ENCODE measurements at places on chromosomes 1 and 21.

DNA sequence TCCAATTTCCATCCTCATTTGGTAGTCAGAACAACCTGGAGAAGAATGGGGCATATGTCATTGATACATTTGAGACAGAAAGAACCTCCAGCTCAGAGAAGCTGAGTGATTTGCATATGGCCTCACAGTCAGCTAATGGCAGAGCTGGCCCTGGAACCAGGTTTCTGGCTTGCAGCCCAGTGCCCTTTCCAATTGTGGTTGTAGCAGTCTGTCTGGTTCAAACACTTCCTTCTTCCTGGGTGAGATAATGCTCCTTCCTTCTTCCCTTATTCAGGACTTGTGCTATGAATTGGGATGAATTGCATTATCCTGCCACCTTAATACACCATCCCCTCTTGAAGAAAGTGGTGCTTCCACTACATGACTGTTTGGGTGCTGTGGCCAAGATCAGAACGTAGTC is 24.2 kb downstream of the SLC5A9 start:
- no peak for DNase-seq

DNA sequence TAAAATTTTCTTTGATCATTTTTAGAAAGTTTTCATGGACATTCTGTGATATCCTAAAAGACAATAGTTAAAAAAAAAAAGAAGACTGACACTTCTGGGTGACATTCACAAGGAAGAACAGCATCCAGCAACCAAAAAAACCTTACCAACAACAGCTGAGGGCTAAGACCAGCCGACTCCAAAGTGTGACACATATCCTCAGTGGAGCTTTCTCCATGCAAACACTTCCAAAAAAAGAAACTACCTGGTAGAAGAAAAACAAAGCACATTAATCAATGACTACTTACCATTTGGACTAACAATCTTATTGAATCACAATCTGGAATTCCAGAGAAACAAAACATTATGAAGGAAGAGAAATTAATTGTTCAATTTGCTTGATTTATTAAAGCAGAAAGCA is 88.2 kb downstream of the IARS2 start:
- no peak for DNase-seq

GRCh38 chr1:91596474-91596873 is 95.8 kb downstream of the CDC7 start:
- DNase-seq: no peak

DNA sequence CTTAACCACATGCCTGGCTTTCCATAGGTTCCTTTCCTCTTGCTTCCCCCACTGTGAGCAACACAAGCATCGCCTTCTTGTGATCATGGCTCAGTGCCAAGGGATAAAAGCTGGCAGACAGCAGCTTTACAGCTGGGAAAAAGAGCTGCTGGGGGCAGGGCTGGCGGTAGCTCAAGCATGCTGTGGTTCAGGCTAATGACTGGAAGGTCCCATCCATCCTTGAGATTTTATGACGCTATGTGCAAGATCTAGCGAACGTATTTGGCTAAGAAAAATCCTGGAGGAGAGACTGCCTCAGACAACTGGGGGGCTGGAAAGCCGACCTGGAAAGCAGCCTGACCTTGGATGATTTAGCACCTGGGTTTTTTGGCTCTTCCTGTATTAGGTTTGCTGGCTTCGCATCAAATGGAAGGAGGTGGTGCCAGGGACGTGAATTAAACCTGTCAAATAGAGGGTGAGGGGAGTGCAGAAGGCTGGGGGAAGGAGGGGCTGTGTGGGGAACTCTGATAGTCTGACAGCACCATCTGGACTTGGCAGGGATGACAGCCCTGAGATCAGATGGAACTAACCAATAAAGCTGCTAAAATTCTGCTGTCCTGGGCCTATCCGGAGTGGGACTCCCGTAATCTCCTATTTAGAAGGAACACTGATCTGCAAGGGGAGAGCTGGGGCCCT is 34.8 kb downstream of the ZMYND12 start:
- no peak for DNase-seq

GRCh38 chr1:26132128-26132833 is 20.7 kb downstream of the PDIK1L start:
- no peak for DNase-seq

DNA sequence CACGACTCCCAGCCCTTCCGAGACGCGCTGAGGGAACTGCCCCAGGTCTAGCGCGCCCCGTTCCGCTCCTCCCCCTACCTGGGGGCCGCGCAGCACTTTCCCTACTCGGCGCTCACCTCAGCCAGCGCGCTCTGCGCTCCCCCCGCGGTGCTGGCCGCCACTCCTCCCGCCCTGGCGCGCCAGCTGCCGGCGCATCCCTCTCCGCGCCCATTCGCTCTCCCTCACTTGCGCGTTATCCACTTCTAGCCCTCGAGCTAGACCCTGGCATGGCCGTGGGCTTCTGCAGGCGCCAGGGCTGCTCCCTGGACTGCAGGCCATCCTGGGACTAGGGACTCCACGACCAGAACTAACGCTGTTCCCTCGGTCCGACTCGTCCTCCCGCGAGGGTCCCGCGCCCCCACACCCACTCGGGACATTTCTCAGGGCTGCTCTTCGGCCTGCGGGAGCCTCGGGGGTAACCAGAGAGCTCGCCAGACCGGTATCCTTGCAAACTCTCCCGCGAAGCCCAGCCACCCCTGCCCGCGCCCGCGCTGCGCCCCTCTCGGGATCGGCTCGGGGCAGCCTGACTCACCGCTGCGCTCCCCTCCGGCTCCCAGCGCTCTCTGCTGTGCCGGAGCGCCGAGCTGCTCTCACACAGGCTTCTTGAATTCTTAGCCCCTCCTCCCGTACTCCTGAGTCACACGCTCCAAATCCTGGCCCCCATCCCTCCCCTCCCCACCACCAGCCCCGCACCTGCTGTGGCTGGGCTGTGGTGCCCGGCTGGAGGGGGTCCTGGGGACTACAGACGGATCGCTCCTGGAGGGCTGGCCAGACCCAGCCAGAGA is at the start of gene NGF:
TSS of gene NGF (minus strand) at position 617 of the 824 bp plus-strand sequence. CDS start 51,454 bp downstream, outside the sequence.
- no peak for DNase-seq

GRCh38 chr21:32367158-32367557 is 25.7 kb downstream of the URB1 start:
- no peak for DNase-seq

DNA sequence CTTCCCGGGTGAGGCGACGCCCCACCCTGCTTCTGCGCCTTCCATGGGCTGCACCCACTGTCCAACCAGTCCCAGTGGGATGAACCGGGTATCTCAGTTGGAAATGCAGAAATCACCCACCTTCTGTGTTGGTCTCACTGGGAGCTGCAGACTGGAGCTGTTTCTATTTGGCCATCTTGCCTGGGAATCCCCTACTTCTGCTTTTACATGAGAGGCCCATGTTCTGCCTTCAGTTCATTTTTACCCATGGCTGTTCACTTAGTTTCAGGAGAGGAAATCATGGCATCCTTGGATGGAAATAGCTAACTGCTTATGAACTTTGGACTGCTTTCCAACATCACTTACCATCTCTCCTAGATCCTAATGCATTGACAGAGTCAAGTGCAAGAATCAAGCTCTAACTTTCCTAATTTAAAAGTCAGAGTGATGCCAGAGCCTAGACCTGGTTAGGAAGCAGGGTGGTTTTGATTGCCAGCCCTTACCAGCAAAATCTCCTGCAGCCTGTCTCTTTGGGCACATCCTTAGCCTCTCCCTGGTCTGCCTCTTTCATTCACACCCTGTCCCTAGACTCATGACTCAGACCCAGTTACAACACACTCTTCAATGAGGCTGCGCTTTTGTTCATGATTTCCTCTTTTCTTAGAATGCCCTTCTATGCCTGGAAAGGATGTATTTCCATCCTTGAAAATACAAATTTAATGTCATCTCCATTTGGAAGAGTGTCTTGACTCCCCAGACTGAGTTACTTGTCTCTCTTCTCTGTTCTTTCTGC is 137.2 kb downstream of the KCTD3 start:
- no peak for DNase-seq

- DNase-seq: no peak
Observed at GRCh38 chr1:240111558-240111957, 19.9 kb downstream of the FMN2 start.

- DNase-seq: no peak
Observed at GRCh38 chr1:11868331-11868980, 9.7 kb upstream of the NPPB start.

GRCh38 chr1:196324345-196324744 is 283.9 kb downstream of the KCNT2 start:
- no peak for DNase-seq

DNA sequence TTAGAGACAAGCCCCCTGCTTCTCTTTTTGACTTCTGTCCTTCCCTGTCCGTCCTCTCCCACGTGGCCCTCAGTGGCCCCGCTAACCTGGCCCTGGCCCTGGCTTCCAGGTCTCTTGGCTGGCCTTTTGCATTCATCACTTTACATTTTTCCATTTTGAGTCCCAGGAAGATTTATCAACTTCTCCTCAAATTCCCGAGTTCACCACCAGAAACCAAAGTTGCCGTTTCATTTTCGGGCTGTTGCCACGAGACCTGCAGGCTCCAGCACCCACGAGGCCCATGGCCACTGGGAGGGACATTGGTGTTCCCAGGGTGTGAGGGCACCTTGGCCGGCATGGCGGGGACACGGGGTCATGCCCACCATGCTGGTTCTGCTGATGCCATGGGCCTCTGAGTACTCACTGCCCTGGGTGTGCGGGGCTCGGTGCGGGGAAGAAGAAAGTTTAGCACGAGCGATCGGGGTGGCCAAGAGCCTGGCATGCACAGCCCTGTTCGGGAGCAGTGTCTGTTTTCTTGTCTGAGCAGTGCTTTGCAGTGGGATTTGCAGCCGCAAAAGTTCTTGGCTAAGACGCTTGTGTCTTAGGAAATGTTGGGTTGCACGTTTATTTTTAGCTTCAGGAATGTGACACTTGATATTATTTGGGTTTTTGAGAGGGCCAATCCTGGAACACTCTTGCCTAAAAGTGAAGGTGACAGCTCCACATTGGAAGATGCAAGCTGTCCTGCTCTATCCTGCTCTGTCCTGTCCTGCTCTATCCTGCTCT is 40.4 kb upstream of the ADARB1 start:
- DNase-seq: no peak

GRCh38 chr1:45304311-45305081 is 22.2 kb upstream of the HPDL start:
- DNase-seq: no peak

DNA sequence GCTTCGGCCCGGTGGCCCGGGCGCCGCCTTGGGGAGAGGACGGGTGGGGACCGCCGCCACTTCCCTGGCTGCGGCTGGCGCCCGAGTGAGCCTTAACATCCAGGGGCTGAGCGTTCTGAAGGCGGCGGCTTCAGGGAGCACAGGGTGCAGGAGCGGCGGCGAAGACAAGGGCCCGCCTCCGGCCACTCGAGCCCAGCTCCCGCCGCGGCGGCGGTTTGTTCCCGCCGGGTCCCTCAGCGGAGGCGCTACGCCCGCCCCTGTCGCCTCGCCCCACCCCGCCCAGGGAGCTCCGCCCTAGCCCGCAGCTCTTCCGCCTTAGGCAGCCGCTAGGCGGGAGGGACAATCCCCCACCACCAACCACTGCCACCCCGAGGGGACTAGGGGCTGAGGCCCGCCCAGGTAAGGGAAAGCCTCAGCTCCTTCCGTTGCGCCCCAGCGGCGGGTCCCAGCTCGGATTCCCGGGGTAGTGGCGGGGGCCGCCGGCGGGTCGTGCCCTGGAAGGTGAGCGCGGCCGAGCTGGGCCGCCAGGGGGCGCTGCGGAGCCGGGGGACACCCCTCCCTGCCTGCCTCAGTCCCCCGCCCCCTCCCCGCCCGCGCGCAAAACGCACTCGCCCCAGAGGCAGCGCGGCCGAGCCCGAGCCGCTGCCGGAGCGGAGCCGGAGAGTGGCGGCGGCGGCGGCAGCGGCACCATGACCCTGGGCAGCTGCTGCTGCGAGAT is at the start of gene FOXD2:
TSS of gene FOXD2 (plus strand) at position 598 of the 718 bp plus-strand sequence. CDS start at position 690, 92 bp downstream.
- DNase-seq: peak; percentile 95

DNA sequence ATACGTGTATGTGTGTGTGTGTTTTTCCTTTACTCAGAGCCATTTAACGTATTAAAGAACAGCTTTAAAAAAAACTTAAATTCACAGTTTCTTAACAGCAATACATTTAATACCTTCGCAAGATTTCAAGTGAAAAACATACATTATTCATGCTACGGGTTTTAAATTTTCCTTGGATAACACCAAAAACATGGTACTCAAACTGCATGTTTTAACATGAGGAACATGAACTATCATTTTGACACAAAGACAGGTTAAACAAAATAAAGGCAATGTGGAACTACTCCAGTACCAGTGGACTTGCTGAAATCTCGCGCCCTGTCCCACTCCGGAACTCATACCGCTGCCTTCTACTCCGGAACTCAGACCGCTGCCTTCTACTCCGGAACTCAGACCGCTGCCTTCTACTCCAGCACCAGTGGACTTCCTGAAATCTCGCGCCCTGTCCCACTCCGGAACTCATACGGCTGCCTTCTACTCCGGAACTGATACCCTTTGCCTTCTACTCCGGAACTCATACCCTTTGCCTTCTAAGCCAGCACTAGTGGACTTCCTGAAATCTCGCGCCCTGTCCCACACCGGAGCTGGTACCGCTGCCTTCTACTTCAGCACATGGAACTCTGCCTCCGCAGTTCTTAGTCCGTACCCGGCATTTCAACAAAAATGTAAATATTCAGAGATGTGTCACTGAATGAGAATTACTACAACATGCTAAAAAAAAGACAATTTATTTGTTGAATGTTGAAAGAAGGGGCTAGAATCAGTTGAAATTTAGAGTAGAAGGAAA is 148.6 kb downstream of the NCAM2 start:
- DNase-seq: no peak

- no peak for DNase-seq
Observed at GRCh38 chr1:10210841-10211804, 753 bp downstream of the KIF1B start.

DNA sequence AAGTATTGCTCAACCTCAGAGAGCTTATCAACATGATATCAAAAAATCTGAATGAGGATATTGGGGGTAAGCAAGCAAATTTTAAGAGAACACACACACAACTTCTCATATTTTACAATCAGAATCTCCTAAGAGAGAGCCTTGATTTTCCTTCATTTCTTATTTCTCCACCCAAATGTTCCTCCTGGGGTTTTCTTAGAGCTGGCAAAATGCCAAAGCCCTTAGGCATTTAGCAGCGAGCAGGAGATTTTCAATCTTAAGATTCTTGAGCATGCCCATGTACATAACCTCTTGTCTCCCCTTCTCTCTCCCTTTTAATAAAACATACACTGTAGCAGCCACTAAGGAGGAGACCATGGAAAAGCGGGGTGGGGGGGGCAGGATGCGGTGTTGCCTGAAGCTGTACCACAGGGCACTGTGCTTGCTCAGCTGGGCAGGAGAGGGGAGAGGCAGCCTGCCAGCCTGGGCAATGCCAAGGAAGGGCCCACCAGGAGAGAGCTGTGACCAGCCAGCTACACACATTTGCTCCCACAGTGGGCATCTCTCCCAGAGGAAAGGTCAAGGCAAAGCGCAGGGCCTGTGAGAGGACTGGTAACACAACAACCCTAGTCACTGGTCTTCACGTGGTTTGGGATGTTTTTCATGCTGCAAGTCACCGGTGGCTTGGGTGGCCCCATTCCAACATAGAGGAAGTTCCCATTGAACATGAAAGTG is 4.3 kb downstream of the BRINP2 start:
- no peak for DNase-seq

- DNase-seq: no peak
Observed at GRCh38 chr1:46278807-46279206, 24.6 kb downstream of the LRRC41 start.

GRCh38 chr1:92136341-92136740 is 56.2 kb downstream of the BTBD8 start:
- no peak for DNase-seq

- no peak for DNase-seq
Observed at GRCh38 chr1:223487887-223488259, 94.7 kb downstream of the CCDC185 start.

GRCh38 chr1:94935476-94935875 is 8.6 kb upstream of the CNN3 start:
- no peak for DNase-seq

Data from CD4-positive, alpha-beta T cell (primary cell).